Stimulated activated CD8-positive, alpha-beta memory T cell treated with anti-CD3 and anti-CD28 coated beads, Interleukin-7, amount 100 ng/mL, for 48 hours (primary cell): ENCODE measurements at places on chromosomes 3 and 15.

DNA sequence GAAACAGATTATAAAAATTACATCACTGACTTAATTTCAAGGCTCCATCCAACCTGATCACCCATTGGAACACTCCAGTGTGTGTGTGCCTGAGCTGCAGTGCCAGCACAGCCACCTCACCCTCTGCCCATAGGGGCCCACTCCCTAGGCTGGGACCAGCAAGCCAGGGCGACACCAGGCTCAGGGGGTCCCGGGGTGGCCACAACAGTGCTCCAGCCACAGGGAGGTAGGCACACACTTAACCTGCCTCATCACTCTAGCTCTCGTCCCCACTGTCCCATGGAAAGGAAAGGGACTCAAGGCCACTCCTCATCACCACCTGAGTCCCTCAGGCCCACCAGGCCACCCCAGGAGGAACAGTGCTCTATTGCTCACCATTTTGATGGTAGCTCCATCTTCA, 24.9 kb downstream of the ZXDC start:
- DNase-seq = no peak

- no peak for DNase-seq
Observed at GRCh38 chr15:75620058-75620820, 5.3 kb downstream of the SNUPN start.

GRCh38 chr3:159779883-159780282, 208.8 kb upstream of the IL12A start:
- DNase-seq = no peak

DNA sequence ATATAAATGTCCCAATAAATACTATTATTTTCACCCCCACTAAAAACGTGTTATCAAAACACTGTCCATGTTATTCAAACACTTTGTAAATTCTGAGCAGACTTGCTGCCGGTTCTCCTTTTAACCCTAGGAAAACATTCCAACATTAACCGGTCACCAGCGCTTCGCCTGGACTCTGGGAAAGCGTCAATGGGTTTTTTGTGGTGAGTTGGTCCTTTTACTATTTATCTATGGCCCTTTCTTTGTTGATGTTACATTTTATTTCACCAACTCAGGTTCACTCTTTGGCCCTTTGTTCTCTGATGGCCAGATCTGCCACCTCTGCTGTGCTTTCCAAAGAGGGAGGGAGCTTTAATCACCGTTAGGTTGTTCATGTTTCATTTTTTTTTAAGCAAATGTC, 4.1 kb upstream of the EOMES start:
- no peak for DNase-seq

DNA sequence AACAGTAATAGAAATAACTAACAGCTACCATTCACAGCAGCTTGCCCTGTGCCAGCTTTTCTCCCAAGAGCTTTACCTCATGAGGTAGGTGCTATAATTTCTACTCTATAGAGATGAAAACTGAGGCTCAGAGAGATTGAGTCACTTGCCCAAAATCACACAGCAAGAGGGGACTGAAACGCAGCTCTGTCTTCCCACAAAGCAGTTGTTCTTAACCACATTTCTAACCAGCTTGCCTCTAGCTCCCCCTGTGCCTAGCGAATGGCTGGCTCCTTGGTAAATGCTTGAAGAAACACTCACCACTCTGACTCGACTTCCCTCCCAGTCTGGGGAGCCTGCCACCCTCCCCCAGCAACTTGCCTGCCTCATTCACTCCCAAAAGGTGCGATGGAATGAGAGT, 15.6 kb upstream of the TMEM40 start:
- no peak for DNase-seq

DNA sequence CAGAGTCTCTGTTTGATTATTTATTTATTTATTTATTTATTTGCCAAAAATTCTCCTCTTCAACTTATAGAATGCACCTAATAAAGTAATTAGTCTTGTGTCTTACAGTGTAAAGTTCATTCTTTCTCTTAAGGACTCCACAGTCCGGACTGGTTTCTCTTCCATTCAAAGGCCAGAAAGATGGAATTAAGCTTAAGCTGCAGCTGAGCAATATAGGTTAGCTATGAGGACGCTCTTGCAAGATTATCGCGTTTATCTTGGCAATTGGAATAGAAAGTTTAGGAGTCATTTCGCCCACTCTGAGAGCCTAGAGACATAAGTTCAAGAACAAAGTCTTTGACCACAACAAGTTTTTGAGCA, 15.0 kb downstream of the TAGLN3 start:
- DNase-seq = no peak

- no peak for DNase-seq
Observed at GRCh38 chr15:29045717-29046116, 159.9 kb downstream of the APBA2 start.

DNA sequence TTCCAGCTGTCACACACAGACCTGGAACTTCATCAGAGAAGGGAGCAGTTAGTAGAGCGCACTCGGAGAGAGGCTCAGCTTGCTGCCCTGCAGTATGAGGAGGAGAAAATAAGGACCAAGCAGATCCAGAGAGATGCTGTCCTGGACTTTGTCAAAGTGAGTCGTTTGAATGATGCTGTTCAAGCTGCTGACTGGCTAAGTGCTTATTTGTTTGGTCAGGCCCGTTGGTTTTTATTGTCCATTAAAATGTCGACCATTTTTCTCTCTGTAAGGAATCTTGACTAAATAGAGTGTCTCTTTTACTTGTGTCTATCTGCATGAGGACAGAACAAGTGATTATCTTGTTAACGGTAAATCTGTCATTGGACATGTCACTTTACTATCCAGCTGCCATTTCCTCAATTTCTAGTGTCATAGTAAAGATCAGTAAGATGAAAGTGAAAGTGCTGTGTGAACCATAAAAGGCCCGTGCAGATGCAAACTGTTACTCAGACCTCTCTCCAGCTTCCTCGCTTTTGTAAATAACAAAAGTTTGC, 56.9 kb downstream of the LRCH3 start:
- no peak for DNase-seq

GRCh38 chr3:185983495-185984141, 45.8 kb upstream of the TRA2B start:
- no peak for DNase-seq

DNA sequence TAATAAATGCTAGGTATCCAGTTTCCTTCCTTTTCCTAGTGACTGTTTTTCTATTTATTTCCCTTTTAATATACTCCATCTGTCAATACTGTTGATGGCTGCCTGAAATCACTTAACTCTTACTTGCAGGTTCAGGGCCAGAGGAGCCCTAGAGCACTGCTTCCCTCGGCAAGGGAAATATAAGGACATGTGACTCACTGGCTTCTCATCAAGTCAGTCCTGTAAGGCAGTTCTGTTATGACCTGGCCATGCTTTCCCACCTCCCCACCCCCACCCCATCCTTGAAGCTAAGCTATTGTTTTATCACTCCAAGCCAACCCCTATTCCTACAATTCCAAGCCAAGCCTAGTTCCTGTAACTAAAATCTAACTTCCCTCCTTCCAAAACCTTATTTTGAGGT, 800.7 kb downstream of the ROBO1 start:
- DNase-seq = no peak

DNA sequence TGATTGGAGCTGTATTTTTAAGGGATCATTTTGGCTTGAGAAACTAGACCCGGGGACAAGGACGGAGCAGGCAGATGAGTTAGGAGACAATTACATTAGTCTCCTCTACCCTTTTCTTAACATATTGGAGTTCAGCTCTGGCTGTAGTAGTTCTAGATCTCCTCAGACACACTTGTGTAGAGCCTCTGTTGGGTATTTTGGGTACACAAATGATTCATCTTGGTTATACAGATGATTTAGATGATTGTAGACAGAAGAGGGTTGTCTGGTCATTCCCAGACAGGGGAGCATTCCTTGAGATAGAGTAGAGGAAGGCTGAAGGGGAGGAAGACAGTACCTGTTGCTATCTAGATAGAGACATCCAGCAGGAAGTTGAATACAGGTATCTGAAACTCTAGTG, 43.4 kb downstream of the CD86 start:
- DNase-seq = no peak

- no peak for DNase-seq
Observed at GRCh38 chr3:101278727-101279126, 41.6 kb downstream of the IMPG2 start.

- peak; percentile 24 for DNase-seq
Observed at GRCh38 chr3:51796854-51797253, 17.8 kb upstream of the IQCF6 start.

GRCh38 chr3:149333176-149333859, at the start of gene TM4SF18:
TM4SF18 (minus strand) TSS chr3:149333636; CDS start chr3:149333382, 254 bp downstream.
- DNase-seq = no peak

DNA sequence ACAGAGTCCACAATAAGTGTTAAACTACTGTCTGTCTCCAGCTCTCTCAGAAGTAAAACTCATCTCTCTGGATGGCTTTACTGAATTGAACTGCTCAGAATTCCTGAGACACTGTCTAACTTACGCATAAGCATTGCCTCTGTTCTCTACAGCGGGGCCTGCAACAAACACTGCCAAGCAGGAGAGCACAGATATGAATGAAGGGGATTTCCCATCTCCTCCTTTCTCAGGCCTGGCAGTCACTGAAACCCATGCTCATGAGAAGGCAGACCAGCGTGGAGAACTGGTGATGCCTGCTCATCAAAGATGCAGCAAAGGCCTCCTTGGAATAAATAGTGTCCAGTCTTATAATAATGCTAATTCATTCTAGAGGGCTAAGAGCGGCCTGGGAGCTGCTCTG, 10.3 kb downstream of the RASGRP1 start:
- no peak for DNase-seq

GRCh38 chr3:4722103-4722502, 229.0 kb downstream of the ITPR1 start:
- DNase-seq = no peak

- DNase-seq = no peak
Observed at GRCh38 chr3:85709346-85709892, 750.6 kb downstream of the CADM2 start.

DNA sequence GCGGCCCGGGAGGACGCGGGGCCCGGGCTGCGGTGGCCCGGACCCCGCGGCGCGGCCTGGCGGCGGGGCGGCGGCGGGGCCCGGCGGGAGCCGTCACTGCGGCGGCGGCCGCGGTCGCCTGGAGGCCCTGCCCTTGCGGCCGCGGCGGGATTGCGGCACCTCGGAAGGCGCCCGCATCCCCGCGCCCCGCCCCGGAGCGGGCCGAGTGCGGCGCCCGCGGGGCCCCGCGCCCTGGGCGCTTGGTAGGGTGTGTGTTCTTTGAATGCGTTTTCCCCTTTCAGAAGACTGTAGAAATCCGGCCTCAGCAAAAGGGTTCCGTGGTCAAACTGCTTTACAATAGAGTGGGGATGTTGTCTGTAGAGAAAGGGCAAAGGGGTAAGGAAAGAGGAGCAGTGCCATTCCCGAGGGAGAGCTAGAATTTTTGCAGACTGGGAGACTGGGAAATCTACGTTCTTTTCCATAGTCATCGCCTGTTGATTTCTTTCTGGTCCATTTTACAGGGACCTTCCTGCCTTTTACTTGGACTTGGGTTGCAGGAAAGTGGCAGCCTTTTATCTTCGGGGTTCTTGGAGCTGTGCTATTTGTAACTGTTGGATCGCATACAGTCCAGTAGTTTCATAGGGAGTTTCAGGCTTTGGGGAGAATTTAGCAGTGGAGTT, 630 bp downstream of the SNRK start:
- DNase-seq = no peak

DNA sequence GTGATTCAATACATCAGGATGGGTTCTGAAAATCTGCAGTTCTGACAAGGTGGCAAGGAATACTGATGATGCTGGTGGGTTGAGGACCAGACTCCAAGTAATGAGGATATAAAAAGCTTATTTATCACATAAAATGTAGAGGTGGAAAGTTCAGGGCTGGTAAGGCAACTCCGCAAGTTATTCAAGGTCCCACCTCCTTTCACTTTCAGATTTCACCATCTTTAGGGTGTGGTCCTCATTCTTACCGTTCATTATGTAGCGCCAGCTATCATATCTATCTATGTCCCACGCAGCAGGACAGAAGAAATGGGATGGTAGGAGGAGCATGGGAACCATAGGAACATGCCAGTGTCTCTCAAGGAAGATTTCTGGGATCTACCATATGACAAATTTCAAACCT, 80.3 kb downstream of the IL1RAP start:
- no peak for DNase-seq

GRCh38 chr3:33144433-33144832, 30.6 kb downstream of the CRTAP start:
- DNase-seq = peak; percentile 11

DNA sequence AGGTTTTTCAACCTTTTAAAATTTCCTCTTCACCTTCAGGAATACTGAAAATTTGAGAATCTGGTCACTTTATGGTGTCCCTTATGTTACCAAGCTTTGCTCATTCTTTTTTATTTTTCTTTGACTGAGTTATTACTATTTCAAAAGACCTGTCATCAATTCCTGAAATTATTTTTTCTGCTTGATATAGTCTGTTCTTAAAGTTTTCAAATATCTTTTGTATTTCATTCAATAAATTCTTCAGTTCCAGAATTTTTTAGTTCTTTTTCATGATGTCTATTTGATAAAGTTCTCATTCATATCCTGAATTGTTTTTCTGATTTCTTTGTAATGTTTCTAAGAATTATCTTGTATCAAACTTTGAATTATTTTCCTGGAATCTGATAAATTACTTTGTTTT, 63.9 kb downstream of the UQCC5 start:
- DNase-seq = no peak

- DNase-seq = no peak
Observed at GRCh38 chr15:33304924-33305323, 5.8 kb upstream of the RYR3 start.

DNA sequence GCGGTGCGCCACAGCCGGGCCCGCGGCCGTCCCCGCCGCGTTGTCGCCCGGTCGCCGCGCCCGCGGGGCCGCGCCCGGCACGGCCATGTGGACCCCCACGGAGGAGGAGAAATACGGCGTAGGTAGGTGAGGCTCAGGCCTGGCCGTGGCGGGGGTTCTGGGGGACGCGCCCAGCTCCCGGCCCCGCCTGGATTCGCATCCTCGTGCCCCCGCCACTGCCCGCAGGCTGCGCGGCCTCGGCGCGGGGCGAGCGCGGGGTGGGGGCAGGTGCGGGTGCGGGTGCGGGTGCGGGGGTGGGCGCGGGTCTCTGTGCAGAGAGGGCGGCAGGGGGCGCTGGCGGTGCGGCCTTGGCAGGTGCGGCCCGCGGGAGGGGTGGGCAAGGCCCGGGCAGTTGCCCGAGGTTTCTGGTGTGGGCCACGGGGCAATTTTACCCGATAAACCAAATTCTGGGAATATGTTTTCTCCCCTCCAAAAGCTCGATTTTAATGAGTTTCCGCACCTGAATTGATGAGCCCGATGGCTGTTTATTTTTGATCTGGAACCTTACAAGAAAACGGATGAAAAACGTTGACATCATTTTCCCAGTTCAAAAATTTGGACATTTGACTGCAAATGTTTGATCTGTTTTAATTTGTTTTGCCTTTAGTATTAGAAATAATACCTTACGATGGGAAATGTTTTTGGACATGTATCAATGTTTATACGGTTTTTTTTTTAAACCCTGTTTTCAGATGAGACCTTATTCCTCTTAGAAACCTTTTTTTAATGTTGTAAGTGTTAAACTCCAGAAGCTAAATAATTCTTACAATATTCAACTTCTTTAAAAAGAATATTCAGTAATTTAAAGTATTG, 678 bp downstream of the DOCK3 start:
- peak; percentile 57 for DNase-seq

DNA sequence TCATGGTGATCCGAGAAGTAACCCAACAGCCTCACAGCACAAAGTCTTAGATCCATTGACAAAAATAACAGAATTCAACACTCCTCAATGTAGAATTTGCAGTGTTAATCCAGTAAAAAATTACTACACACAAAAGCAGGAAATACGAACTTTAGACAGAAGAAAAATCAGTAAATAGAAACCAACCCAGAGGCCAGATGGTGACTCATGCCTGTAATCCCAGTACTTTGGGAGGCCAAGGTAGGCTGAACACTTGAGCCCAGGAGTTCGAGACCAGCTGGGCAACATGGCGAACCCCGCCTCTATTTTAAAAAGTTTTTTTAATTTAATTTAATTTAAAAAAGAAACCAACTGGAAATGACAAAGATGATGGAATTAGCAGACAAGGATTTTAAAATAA, 36.1 kb downstream of the SELENOT start:
- no peak for DNase-seq
